Thymus (tissue), 14 donors: ENCODE measurements at places on chromosomes 1 and 21. TPM values are rescaled to one million over a fixed set of nuclear protein-coding genes. Genes with fewer than 3 reads are reported as not detected.

FAM72B gene
- 8.5 TPM for total RNA-seq

H6PD gene
- 8.8 TPM for total RNA-seq

GUCA2B gene
- total RNA-seq: 0.28 TPM

RUNX3 gene
- total RNA-seq: 4.9 TPM

NHLH1 gene
- 0.05 TPM for total RNA-seq

TCP10L gene
- 1.0 TPM for total RNA-seq

PLXNA2 gene
- 1.9 TPM for total RNA-seq

TMOD4 gene
- 0.38 TPM for total RNA-seq

EPHB2 gene
- total RNA-seq: 2.6 TPM

GRCh38 chr1:102772831-102773230 is 335.5 kb downstream of the COL11A1 start:
- no peaks in the 10 kb centered on the region for H3K4me1 ChIP-seq
- H3K36me3 ChIP-seq: no peaks in the 10 kb centered on the region
- H3K27me3 ChIP-seq: no peaks in the 10 kb centered on the region
- no peak for DNase-seq

DNA sequence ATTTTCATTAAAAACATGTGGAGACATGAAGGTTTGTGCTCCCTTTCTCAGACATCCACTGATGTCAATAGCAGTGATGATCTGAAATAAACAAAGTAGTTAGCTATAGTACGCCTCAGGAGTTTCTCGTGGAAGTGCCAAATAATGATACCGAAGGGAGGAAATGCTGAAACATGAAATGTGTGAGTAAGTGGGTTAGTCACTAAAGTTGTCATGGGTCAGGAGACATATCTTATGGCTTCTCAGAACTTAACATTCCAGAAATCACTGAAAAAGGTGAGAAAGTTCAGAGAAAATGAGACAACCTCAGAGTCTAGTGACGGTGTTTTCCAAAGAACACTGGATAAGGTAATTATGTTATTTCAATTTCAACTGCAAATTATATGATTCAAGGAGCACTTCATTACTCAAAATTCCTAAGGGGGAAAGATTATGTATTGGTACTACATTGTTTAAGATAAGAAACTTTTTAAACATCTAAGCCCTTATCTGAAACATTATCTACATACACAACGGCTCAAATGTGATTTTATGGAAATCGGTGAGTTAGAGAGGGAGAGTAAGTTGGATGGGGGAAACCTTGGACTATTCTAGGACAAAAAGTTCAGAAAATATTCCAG is 20.6 kb downstream of the NIBAN1 start:
- no peak for DNase-seq
- H3K36me3 ChIP-seq: no peaks in the 10 kb centered on the region
- H3K4me1 ChIP-seq: no peaks in the 10 kb centered on the region
- H3K27ac ChIP-seq: no peak overlapping the region
- no peaks in the 10 kb centered on the region for H3K27me3 ChIP-seq
- no peak overlapping the region for H3K4me3 ChIP-seq

- H3K27ac ChIP-seq: no peak overlapping the region
- H3K27me3 ChIP-seq: no peaks in the 10 kb centered on the region
- DNase-seq: no peak
- no peaks in the 10 kb centered on the region for H3K36me3 ChIP-seq
- H3K4me3 ChIP-seq: no peak overlapping the region
- H3K4me1 ChIP-seq: no peaks in the 10 kb centered on the region
Observed at GRCh38 chr1:99829269-99829668, 20.9 kb upstream of the AGL start.

DNA sequence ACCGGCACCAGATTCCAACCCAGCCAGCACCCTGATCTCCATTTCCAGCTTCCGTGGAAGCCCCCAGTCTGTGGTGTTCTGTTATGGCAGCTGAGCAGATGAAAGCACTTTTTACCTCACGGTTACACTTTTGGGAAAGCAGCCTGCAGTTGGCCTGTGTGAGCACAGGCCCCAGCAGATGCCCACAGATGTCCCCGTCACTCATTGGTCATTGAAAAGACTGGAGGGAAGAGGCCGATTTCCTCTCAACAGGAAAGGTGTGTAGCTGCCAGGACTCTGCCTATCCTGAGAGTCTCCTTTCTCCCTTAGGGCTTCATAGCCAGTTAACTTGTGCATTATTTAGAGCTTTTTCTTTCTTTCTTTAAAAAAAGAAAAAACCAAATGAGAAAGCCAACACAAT is 123.0 kb downstream of the PCBP3 start:
- H3K27ac ChIP-seq: no peak overlapping the region
- no peaks in the 10 kb centered on the region for H3K27me3 ChIP-seq
- peaks cover 43% of the 10 kb centered on the region for H3K4me1 ChIP-seq
- no peak overlapping the region for H3K4me3 ChIP-seq
- no peak for DNase-seq

DNA sequence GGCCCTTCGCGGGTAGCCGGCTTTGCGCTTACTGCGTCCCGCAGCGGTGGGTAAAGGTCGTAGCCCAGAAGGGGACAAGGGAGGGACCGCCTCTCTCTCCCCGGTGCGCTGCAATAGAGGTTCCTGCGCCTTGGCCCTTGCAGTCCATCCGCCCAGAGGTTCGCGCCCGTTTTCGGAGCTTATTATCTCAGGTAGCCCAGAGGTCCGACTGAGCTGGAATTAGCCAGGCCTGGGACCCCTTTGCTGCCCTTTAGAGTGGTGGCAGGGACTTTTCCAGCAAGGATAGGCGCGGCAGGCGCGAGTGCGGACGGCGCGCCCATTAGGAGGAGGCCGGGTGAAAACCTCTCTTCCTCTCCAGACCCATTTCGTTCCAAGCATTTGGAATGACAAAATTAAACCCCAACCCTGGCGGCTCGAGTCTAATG is 5.0 kb downstream of the LHX4 start:
- peaks cover 14% of the 10 kb centered on the region for H3K4me1 ChIP-seq
- H3K4me3 ChIP-seq: no peak overlapping the region
- no peak for DNase-seq

DNA sequence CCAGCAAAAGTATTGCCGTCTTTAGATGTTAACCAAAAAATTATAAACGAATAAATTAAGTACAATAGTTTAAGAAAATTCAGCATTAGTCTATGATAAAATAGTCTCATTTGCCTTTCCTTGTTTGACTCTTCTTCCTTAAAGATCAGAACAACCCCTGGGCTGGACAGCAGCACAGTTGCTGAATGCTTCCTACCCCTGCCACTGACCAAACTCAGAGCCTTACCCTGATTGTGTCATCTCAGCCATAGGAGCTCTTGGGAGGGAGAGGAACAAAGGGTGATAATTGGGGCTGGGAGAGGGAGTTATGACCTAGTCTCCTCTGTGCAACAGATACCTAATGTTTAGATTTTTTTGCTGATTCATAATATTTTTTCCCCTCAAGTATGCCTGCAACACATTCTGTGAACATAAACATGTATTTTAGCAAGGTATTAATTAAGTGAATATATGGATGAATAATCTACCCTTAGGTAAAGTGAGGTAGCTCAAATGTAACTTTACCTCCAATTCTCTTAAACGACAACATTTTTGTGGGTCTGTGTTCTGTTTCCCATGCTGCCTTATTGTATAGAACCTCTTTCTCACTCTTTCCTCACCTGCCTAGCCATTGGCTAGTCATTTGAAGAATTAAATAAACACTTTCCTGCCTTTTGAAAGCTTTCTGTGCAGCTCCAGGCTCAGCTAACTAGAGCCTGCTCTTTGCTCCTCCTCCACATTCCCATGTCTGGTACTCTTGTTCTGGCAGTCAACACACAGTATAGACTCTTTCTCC is 46.1 kb downstream of the FGGY start:
- DNase-seq: no peak
- H3K36me3 ChIP-seq: no peaks in the 10 kb centered on the region
- H3K4me1 ChIP-seq: no peaks in the 10 kb centered on the region
- no peak overlapping the region for H3K4me3 ChIP-seq
- no peak overlapping the region for H3K27ac ChIP-seq
- H3K27me3 ChIP-seq: no peaks in the 10 kb centered on the region

- H3K27ac ChIP-seq: no peak overlapping the region
- H3K27me3 ChIP-seq: no peaks in the 10 kb centered on the region
- H3K4me1 ChIP-seq: no peaks in the 10 kb centered on the region
- no peak overlapping the region for H3K4me3 ChIP-seq
Observed at GRCh38 chr1:29784276-29785136, 548.2 kb downstream of the PTPRU start.

DNA sequence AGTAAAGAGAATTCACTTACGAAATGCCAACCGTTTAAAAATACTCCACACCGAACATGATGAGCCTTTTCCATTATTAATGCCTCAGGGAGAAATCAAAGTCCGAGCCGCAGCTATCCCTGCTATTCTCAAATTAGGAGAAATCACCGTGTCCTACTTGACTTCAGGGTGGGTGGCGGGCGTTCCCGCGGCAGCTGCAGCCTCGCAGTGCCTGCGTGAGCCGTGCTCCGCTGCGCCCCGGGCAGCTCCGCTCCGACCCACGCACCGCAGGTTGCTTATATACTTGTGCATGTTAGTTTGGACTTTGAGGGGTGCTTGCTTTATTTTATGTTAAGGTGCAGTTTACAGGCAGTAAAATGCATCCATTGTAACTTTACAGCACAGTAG is 35.6 kb upstream of the PCBP3 start:
- DNase-seq: no peak
- no peaks in the 10 kb centered on the region for H3K27me3 ChIP-seq
- peaks cover 5% of the 10 kb centered on the region for H3K36me3 ChIP-seq
- no peaks in the 10 kb centered on the region for H3K4me1 ChIP-seq

GRCh38 chr1:14826172-14826636 is 227.7 kb downstream of the KAZN start:
- no peaks in the 10 kb centered on the region for H3K36me3 ChIP-seq
- DNase-seq: no peak
- no peaks in the 10 kb centered on the region for H3K27me3 ChIP-seq
- H3K4me3 ChIP-seq: no peak overlapping the region

DNA sequence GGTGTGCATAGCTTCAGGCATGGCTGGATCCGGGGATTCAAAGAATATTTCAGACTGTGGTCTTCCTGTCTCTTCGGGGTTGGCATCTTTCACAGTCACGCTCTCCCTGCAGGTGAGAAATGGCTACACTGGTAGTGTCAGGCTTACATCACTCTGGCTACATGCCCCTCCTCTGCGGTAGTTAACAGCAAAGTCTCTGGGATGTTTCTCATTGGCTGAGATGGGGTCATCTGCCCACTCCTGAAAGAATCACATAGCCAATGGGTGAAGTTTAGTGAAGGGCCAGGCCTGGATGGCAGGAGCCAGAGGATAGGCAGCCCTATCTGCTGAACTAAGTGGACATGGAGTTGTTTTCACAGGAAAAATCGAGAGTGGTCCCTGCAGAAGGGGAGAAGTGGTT is 356.5 kb downstream of the MATN1 start:
- H3K36me3 ChIP-seq: no peaks in the 10 kb centered on the region
- no peak overlapping the region for H3K27ac ChIP-seq
- no peaks in the 10 kb centered on the region for H3K4me1 ChIP-seq
- no peaks in the 10 kb centered on the region for H3K27me3 ChIP-seq
- no peak for DNase-seq

DNA sequence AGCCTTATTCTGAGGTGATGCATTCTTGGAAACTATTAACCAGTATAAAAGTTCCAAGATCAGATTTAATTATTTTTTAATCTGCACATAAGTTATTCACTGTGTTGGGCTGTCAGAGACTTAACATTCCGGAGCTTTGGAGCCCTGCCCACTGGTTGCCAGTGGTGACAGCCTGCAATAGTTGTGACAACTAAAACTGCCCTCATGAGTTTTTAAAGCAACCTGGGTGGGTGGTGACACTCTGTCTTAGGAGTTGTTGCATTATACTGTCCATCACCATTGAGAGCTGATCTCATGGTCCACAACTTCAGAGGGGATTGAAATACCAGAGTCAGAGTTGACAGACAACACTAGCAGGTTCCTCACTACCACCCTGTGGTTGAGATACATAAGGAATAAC is 653.9 kb upstream of the USP24 start:
- no peaks in the 10 kb centered on the region for H3K4me1 ChIP-seq
- DNase-seq: no peak
- H3K27me3 ChIP-seq: no peaks in the 10 kb centered on the region
- H3K27ac ChIP-seq: no peak overlapping the region
- H3K4me3 ChIP-seq: no peak overlapping the region

DNA sequence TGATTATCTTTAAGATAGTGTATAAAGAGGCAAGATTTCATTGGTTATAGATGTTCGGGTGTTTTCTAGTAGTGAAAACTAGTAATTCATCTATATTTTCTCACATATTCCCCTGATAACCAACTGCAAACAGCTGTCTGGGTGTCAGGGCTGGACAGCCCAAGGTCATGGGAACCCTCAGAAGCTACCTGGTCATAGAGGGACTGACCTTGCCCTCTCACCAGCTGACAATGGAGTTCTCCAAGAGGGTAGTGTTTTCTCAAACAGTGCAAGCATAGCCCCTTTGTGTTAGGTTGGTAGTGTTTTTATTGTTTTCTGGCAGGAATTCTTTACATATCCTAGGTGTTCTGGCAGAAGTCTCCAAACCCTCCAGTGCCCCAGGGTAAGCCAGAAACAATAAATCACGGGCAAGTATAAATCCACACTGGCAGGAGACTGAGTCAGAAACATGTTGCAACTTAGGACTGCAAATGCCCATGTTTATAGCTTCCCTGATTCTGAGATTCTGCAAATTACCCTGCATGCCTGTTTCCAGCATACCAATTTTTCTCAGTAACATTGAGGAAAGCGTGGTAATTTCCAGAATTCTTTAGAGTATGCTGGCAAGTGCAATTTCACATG is 82.8 kb upstream of the ATP1A1 start:
- no peak overlapping the region for H3K4me3 ChIP-seq
- no peaks in the 10 kb centered on the region for H3K27me3 ChIP-seq
- no peaks in the 10 kb centered on the region for H3K36me3 ChIP-seq
- H3K4me1 ChIP-seq: no peaks in the 10 kb centered on the region
- no peak overlapping the region for H3K27ac ChIP-seq
- no peak for DNase-seq

- no peaks in the 10 kb centered on the region for H3K36me3 ChIP-seq
- H3K27ac ChIP-seq: no peak overlapping the region
- no peak overlapping the region for H3K4me3 ChIP-seq
- DNase-seq: no peak
Observed at GRCh38 chr1:175911138-175911537, 167.7 kb upstream of the TNR start.

GRCh38 chr21:38918607-38919346 is 113.0 kb downstream of the ETS2 start:
- no peak overlapping the region for H3K27ac ChIP-seq
- H3K4me3 ChIP-seq: no peak overlapping the region
- H3K4me1 ChIP-seq: peaks cover 30% of the 10 kb centered on the region

DNA sequence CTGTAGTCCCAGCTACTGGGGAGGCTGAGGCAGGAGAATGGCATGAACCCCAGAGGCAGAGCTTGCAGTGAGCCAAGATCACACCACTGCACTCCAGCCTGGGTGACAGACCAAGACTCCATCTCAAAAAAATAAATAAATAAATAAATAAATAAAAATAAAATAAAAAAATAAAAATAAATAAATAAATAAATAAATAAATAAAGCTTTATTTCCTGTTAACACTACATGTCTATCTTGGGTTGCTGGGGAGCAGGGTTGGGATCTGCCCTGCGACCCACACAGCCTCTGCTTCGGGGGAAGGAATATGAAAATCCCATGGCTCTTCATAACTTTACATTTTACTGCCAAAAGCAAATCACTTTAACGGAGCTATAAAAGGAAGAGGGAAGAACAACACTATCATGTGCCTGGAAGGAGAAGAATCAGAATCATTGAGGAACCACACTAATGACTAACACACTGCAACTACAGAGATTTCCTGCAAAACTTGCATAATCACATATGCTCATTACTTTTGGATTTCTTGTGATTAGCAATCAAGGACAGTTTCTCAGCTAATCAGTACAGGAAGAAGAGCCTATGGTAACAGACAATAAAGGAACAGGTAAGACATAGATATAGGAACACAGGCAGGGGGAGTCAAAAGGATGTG is 72.8 kb upstream of the CD55 start:
- no peaks in the 10 kb centered on the region for H3K4me1 ChIP-seq
- H3K27ac ChIP-seq: no peak overlapping the region
- no peak overlapping the region for H3K4me3 ChIP-seq
